ENCODE measurements at places on chromosomes 6 and 20.

GRCh38 chr6:7101290-7101689 is 6.5 kb upstream of the RREB1 start:
- no peak for DNase-seq

GRCh38 chr20:4573564-4574355 is 147.9 kb upstream of the PRND start:
- DNase-seq = no peak

GRCh38 chr6:13941902-13942301 is 17.1 kb downstream of the RNF182 start:
- no peak for DNase-seq

- peak; percentile 92 for DNase-seq
Measured at GRCh38 chr6:32112431-32112980, 3.4 kb upstream of the TNXB start.

DNA sequence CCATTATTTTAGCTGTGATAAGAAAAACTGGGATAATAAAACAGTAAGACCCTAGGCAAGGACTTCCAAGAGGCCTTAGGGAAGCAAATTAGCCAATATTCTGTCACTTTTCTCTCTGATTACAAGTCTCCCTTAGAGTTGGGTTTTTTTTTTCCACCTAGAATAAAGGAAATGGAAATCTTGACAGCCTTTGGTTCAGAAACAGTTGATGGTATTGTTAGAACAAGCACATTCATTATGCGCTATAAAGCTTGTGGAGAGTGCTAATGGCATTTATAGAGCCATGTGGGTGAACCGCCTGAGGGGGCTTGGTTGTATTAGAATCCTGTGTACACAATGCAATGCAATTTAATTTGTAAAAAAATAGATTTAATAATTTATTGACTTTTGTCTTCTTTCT is 88.9 kb upstream of the OGFRL1 start:
- no peak for DNase-seq

DNA sequence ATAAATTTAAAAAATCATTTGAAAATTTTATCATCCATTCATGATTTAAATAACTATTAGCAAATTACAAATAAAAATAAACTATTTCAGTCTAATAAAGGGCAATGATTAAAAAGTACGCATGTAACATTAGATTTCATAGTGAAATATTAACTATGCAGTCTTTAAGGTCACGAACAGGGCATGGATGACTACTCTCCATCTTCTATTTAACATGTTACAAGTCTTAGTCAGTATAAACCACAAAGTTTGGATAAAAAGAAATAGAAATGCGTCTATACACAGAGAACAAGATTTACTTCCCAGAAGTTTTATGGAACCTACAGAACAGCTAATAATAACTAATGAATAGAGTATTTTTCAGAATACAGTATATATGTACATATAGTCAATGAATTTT is 1016.0 kb downstream of the EYS start:
- DNase-seq = no peak

- no peak for DNase-seq
Measured at GRCh38 chr20:49871391-49871948, 43.9 kb downstream of the SPATA2 start.

GRCh38 chr6:107941627-107942026 is 16.4 kb downstream of the SEC63 start:
- DNase-seq = no peak

DNA sequence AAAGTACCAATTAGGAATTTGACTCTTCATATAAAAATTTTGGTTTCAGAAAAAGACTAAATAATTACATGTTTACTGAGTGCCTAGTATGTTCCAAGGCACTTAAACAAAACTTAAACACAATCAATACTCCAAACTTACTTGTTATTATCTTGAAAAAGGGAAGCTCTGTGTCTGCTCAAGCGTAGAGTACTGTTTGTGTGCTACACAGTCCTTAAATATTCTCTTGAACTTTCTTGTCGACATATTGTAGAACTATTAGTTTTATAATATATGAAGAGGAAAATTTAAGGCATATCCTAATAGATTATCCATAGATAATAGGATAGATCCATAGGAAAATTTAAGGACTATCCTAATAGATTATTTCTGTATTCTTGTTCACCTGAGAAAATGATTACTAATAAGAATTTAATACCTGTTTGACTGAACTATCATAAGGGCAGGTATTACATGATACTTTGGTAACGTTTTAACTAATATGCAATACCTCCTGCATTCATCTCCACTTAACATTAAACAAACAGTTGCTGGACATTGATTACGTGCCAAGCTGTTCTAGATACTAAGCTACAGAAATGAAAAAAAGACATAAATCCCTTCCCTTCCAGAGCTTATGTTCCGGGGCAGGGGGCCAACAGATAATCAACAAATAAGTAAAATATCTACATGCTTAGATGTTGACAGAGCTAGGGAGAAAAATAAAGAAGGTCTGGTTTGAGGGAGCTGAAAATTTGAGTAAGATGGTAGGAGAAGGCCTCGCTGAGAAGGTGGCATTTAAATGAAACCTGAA is 115.2 kb upstream of the BCLAF1 start:
- DNase-seq = no peak

DNA sequence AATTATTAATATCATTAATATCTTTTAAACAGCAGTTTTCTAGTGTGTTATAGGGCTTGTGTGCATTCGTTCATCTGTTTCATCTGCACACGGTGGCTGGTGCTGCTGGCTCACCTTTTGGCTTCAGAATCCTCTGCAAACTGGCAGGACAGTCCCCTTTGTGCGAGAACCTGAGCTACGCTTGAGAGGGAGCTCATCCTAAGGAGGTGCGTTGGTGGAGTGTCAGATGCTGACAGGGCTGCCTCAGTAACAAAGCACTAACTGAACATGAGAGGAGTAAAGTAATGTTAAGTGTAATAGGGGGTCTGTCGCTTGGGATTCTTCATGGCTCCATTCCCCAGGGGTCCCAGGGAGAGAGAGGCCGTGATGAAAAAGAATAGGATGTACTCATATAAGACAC is 22.4 kb downstream of the ELOVL2 start:
- DNase-seq = no peak

DNA sequence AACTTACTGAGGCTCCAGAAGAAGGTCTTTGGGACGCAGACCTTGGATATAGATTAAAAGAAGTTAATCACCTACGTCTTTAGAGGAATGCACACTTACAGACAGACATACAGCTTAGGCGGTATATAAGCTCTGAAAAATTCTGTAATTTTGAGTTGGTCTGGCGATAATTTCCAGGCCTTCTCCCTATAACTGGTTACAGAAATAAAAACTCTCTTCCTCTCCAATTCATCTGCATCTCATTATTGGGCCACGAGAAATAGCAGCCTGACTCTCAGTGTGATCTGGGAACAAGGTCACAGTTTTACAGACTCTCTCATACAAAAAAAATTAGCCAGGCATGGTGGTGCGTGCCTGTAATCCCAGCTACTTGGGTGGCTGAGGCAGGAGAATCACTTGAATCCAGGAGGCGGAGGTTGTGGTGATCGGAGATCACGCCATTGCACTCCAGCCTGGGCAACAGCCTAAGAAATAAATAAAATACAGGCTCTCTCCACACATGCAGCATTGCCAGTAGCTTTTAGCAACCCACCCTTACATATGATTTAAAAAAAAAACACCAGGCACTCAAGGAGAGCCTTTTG is 4.7 kb downstream of the ZBTB24 start:
- no peak for DNase-seq

DNA sequence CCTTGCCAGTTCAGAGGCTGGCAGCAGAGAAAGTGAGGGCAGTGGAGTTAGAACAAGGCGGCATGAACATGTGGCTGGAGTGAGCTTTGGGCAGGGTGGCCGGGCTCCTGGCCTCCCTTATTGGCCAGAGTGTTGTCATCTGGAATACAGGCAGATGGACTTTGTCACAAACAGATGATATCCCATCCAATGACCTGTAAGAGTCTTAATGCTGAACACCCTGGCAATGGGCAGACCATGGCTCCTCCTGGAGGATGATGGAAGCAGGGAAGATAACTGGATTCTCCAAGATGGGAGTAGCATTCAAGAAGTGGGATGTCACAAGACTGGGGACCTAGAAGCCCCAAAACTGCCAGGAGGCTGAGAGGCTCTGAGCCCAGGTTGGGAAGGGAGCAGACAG is 242.1 kb downstream of the MAFB start:
- DNase-seq = no peak

DNA sequence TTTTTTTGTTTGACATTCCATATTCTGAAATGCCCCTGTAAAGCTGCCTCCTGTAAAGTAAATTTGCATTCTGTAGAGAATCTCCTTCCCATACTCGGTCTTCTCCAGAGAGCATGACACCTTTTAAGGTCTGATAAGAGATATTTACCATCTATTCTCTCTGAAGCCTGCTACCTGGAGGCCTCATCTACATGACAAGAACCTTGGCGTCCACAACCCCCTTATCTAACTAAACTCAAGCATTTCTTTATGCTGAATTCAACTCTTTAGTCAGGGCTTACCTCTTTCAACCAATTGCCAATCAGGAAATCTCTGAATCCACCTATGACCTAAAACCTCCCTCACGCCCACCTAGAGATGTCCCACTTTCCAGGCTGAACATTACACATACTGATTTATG is 51.6 kb downstream of the FAM184A start:
- DNase-seq = no peak

DNA sequence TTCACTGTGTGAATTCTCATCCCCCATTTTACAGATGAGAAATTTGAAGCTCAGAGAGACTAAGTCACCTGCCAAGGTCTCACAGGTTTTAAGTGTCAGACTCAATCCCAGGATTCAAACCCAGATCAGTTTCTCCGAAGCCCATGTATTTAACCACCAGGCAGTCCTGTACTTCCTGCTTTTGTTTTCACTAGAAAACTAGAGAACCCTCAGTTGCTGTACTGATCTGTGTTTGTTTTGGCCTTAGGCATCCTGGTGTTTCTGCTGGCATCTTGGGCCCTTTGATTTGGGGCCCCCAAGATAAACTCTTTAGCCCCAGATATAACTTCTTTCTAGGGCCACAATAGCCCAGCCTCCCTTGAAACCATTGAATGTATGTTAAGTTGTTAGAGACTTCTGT is 36.5 kb downstream of the PPP1R16B start:
- DNase-seq = no peak

DNA sequence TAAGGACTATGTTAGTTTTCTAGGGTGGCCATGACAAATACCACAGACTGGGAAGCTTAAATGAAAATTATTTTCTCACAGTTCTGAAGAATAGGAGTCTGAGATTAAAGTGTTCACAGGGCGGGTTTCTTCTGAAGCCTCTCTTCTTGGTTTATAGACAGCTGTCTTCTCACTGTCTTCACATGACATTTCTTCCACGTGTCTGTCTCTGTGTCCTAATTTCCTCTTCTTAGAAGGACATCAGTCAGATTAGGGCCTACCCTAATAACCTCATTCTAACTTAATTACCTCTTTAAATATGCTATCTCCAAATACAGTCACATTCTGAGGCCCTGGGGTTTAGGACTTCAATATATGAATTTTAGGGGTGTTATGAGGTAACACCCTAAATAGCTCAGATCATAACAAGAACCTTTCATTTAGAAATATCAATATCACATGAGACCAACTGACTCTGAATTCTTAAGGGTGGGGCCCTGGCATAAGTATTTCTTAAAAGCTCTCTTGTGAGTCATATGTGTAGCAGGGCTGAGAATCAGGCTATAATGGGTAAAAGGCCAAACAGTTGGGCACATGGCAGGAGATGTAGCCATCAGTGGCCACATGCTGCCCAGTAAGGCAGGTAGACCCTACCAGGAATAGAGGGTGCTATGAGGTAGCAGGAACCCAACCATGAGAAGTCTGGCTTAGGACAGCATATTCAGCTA is 62.0 kb upstream of the TENT5A start:
- DNase-seq = no peak

DNA sequence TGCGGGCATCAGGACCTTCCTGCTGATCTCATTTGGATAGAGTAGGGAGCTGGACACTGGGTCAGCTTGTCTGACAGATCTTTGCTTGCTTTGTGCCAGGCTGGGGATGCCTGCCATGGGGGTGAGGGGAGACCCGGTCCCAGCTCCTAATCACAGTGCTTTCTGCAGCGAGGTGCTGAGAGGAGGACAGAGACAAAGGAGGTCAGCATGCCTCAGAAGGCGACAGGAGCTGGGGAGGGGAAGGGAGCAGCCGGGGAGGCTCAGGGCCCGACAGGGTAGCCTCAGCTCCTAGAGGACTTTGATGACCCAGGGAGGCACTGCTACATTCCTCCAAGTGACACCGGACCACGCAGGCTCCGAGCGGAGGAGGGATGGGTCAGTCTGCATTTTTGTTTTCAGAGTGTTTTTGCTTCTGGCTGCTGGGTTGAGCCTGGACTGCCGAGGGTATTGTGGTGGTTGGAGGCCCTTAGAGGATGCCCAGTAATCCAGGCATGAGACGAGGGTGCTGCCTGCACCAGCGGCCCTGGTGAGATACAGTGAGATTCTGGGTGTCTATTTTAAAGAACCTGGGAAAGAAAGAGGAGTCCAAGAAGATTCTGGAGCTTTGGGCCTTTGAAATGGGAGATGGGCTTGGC is 7.8 kb downstream of the RBM38 start:
- DNase-seq = no peak

- DNase-seq = no peak
Measured at GRCh38 chr6:93819189-93819588, 399.8 kb upstream of the EPHA7 start.

- peak; percentile 82 for DNase-seq
Measured at GRCh38 chr6:27791182-27791943, 120.8 kb downstream of the OR2B2 start.

GRCh38 chr6:127950566-127951145 is 49.8 kb upstream of the THEMIS start:
- DNase-seq = no peak

- DNase-seq = no peak
Measured at GRCh38 chr6:11380549-11380948, 148.1 kb upstream of the NEDD9 start.

GRCh38 chr20:16501301-16501700 is 71.9 kb downstream of the KIF16B start:
- no peak for DNase-seq

DNA sequence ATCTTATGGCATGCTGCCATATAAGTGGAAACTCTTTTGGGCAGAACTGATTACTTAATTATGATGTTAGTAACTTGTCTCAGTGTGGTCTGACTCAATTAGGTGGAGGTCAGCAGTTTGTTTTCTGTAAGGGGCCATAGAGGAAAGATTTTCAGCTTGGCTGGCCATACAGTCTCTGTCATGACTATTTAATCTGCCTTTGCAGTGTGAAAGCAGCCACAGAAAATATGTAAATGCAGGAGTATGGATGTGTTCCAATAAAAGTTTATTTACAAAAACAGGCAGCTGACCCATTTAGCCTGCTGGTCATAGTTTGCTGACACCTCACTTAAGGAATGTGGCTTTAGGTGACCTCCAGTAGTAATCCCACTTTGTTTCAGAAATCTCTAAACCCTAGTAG is 700.7 kb downstream of the EPM2A start:
- DNase-seq = no peak

Measured in muscle of arm (tissue), 14 donors.